ENCODE measurements at places on chromosomes 6 and 20.

- DNase-seq, result no peak
Observed at GRCh38 chr6:167013067-167013466, 13.9 kb downstream of the CEP43 start.

DNA sequence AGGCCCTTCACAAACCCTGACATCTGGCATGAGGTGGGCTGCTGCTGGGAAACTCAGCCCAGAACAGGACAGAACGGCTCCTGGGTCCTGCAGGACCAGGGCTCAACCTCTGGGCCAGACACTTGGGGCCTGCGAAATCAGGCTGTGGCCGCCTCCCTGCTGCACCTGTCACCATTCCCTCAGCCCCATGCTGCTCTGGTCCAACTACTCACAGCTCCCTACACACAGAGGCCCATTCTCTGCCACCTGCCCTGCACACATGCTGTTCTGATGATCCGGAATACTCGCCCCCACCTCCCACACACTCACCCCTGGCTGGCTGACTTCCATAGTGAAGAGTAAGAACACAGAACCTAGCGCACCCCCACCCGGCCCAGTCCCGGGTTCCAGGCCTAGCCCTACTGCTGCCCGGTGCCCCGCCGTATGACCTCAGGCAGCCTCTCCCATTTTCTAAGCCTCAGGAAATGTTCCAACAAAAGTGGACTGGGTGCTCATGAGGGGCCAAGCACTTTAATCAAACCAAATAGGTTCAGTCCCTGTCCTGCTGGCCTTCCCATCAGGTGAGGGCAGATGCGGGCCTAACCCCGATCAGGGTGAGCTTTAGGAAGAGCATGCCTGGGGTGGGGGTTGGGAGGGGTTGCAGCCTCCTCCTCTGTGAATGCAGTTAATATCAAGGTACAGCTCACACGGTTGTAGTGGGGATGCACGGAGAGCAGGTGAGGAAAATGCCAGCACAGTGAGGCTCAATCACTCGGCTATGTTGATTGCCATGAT is 3.9 kb downstream of the PEDS1 start:
- no peak for DNase-seq

GRCh38 chr6:29951882-29952281 is 9.6 kb downstream of the HLA-A start:
- no peak for DNase-seq

DNA sequence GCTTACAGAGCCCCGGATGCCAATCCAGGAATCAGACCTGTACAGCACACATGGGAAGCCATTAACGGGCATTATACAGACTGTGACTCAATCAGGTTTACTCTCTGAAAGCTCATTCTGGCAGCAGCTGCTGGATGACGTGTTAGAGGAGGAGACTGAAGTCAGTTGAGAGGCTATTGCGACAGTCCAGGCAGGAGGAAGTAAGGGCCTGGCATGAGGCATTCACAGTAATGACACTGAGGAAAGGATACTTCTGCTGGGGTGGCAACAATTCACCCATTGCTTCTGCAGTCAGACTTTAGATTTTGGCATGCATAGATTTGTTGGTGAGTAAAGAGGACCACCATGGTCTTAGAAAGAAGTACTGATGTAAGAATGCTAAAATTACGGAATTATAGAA is 151.0 kb upstream of the HEY2 start:
- DNase-seq, result no peak

GRCh38 chr6:106044151-106044550 is 42.0 kb upstream of the PRDM1 start:
- no peak for DNase-seq

DNA sequence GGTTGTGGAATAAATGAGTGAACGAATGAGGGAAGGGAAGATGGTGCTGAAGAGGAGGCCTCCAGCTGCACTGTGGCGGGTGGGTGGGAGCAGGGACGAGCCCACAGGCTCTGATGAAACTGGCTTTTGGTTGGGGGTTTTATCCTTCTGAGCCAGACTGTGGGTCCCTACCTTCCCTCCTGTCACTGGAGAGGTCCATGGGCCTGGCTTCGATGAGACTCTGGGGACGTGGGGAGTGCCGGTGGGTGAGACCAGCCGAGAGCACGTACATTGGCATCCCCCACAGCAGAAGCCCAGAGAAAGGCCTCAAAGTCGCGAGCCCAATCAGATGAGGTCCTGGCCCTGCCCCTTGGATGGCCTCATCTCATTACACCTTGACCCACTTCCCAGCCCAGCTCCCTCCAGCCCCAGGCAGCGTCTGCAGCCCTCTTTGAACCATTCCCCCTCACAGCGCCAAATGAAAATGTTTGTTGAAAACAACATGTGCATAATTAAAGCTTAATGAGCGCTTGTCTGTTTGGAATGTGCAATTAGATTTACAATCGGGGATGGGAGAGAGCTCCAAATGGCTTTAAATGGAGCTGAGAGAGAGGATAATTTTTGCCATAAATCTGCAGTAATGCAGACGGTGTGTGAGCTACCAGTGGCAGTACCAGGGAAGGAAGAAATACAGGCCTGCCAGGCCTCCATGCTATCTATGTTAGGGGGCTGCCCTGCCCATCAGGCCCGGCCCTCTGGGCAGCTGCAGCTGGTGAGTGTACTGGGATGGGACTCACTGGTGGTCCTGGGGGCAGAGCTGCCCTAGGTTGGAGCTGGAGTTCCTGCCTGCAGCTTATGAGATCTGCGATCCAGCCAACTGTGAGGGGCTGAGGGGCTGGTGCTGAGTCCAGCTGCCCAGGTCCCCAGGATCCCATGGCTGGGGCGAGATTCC is 47.2 kb downstream of the TOX2 start:
- no peak for DNase-seq

DNA sequence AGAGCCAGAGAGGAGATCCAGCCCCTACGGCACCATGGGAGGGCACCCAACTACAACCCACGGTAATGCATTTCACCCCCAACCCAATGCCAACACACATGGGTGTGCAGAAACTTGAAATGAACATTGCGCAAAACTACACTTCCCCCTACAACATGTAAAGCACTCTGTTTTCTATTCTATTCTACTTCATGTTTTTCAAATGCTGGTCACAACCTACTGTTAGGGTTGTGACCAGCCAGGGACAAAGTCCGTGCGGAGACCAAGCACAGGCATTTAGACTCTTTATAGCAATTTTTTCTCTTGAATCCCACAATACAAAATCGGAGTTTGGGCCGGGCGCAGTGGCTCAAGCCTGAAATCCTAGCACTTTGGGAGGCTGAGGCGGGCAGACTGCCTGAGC is 90.6 kb downstream of the MRPL14 start:
- no peak for DNase-seq

GRCh38 chr20:53020834-53021233 is 48.7 kb downstream of the TSHZ2 start:
- DNase-seq, result no peak

DNA sequence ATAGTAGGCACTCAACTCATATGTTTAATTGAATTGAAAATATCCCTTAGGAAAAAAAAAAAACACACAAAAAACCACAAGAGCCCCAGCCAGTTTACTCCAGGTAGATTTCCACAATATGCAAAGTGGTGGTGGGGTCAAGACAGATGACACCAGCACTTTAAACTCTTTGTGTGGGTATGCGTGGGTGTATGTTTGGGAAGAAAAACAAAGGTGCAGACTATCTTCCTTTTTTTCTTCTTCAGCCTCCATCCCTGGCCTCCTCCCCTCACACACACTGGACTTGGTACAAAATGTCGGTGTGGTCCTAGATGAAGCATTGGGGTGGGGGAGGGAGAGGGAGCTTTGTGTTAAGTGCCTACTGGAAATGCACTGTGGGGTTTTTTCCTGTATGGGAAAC is 42.2 kb upstream of the CDKAL1 start:
- DNase-seq, result no peak

DNA sequence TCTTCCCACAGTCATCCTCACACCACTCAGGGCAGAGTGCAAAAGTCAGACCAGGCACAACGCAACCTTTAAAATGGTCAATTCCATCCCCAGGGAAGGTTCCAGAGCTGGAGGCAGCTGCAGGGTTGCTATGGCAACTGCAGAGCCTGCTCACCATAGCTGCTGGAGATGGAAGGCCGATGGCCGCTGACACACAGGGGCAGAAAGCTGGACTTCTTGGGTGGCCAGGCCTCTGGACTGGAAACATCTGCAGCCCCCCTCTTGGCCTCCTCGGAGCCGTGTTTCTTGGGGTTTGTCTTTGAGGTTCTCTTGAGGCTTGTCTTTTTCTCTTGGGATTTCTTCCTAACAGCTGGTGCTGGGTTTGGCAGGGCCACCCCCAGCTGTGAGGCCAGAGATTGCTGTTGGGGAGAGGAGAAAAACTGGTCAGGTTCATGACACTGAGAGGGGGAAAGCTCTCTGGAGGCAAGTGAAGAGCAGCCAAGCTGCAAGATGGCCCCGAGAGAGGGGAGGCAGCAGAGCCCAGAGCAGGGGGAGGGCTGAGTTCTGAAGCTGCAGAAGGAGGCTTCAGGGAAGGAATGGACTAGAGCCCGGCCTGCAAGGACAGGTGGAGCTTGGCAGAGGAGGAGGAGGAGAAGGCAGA is 10.2 kb downstream of the BNIP5 start:
- DNase-seq, result no peak

DNA sequence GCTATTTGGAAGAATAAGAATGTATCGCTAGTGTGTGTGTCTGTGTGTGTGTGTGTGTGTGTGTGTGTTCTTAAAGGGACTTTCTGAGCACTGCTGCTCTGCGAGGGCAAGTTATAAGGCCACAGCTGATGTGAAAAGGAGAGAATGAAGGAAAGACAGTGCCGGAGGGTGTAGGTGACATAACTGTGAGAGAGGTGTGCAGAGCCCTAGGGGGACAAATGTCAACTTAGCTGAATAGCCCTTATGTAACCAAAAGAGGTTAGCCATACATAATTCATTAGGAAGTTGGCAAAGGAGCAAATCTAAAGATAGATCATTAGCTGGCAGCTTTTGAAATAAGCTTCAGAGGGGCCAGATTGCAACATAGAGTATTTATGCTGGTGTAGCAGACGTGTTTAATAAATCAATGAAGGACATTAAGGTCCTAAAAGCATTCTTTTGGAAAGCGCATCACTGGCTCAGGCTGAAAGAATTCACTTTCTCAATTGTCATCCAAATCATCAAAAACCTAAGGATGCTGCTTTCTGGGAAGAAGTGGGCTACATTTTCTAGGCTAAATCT is 81.0 kb downstream of the NDUFAF5 start:
- no peak for DNase-seq

DNA sequence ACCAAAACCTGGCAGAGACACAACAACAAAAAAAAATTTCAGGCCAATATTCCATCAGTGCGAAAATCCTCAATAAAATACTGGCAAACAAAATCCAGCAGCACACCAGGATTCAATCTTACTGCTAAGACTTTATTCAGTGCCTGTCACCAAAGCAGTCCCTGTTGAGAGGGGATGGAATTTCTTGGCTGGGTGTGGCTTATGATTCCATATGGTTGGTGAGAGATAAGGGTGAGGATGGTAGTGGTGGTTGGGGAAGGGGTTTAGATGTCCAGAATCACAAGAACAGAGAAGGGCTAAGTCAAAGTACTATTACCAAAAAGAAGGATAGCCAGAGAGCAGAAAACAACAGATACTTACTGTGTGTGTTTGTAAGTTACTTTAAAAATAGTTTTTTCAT is 152.8 kb upstream of the SLC35B3 start:
- DNase-seq, result no peak
